ENCODE measurements at places on chromosomes 16 and 17.
A peak's percentile ranks its signal among the peaks of the same experiment; 100 is the strongest.

GRCh38 chr17:79620207-79621038 lies 9.6 kb upstream of the RBFOX3 start:
- no peak for DNase-seq

- no peak for DNase-seq
These were observed 27.1 kb downstream of the USP10 start for GRCh38 chr16:84726669-84727467.

- no peak for DNase-seq
These were observed 27.8 kb upstream of the C16orf78 start for GRCh38 chr16:49345829-49346228.

GRCh38 chr16:57999971-58000705 lies at the start of gene ZNF319:
ZNF319 (minus strand) TSS chr16:58000672; CDS start chr16:57998265, 2,407 bp downstream.
- no peak for DNase-seq

DNA sequence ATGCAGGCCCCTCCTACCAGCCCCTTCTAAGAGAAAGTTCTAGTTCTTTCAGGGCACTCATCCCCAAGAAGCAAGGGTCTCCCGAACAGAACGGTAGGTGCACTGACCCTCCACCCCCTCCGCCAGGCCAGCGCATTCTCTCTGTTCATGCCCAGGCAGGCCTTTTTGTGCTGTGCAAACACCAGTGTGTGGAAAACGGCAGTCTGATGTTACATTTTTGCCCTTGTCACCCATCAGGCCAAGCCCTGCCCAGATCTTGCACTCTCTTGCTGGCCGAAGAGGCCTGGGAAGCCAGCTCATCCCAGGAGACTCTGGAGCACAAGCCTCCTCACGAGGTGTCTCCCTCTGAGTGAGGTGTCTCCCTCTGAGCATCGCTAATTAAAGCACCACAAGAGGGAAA lies 16.1 kb upstream of the MTSS2 start:
- DNase-seq, result no peak

DNA sequence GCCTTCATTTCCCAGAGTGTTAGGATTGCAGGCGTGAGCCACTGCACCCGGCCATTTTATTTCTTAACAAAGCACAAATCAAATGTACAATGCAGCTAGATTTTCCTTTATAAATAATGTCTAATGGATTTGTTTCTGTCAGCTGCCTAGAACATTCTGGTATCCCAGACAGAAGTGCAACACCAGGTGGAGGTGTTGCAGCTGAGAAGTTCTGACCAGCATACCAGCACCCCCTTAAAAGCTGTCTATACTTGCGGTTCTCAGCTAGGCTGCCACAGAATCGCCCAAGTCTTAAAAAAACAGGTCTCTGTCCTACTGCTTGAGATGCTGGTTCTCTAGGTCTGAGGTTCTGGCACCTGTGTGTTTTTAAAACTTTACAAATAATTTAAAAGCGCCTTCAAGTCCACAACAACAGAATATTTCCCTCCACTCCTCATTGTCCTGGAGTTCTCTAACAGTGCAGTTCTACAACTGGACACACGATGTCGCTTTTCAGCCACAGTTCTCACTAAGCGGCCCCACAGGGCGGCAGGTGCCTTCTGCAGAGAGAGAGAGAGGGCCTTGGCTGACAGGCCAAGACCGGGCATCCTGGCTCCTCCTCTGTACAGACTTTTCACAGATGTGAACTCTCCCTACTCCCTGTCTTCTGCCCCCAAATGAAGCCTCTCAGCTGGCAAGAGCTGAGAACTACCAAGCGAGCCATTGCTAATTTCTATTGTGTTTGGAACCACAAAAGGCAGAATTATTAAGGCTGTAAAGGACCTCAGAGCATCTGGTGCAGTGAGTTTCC lies 32.6 kb upstream of the MEOX1 start:
- peak; percentile 89 for DNase-seq

GRCh38 chr16:28003923-28004322 lies 59.6 kb downstream of the GSG1L start:
- no peak for DNase-seq

DNA sequence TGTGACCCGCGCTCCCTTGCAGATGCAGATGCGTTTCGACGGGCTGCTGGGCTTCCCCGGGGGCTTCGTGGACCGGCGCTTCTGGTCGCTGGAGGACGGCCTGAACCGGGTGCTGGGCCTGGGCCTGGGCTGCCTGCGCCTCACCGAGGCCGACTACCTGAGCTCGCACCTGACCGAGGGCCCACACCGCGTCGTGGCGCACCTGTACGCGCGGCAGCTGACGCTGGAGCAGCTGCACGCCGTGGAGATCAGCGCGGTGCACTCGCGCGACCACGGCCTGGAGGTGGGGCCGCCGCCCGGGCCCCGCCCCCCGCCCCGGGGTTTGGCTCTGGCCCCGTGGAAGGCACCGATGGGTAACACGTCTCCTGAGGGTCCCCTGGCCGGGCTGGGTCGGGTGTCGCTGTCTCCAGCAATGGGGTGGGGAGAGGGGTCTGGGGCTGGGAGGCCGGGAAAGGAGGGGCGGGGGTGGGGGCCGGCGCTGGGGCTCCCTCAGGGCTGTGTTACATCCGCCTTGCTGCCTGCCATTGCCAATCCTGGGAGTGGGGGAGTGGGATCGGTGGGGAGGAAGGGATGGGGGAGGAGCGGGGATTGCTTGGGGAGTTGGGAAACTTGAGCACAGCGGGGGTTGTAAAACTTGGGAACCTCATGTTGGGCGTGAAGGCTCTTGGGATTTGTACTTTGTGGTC lies 737 bp downstream of the NUDT16L1 start:
- no peak for DNase-seq

DNA sequence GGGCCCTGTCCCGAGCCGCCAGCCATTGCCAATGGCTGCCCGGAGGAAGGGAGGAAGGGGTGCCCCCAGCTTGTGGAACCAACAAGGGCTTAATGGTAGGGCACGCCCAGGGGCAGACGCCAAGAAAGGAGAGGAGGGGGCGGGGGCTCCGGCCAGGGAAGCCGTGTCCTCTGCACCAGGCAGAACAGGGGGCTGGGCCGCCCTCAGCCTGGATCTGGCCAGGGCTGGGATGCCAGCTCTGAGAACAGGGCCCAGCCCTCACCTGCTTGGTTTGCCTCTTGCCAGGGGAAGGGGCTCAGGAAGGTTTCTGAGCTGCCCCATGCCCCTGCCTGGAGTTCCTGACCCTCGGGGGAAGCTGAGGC lies 35.8 kb upstream of the SLC38A10 start:
- no peak for DNase-seq

GRCh38 chr17:28598389-28598788 lies 436 bp downstream of the SPAG5 start:
- no peak for DNase-seq

GRCh38 chr16:4733211-4733742 lies 794 bp downstream of the ANKS3 start:
- no peak for DNase-seq

- DNase-seq, result no peak
These were observed 5.4 kb upstream of the CRYBA1 start for GRCh38 chr17:29240968-29241963.

DNA sequence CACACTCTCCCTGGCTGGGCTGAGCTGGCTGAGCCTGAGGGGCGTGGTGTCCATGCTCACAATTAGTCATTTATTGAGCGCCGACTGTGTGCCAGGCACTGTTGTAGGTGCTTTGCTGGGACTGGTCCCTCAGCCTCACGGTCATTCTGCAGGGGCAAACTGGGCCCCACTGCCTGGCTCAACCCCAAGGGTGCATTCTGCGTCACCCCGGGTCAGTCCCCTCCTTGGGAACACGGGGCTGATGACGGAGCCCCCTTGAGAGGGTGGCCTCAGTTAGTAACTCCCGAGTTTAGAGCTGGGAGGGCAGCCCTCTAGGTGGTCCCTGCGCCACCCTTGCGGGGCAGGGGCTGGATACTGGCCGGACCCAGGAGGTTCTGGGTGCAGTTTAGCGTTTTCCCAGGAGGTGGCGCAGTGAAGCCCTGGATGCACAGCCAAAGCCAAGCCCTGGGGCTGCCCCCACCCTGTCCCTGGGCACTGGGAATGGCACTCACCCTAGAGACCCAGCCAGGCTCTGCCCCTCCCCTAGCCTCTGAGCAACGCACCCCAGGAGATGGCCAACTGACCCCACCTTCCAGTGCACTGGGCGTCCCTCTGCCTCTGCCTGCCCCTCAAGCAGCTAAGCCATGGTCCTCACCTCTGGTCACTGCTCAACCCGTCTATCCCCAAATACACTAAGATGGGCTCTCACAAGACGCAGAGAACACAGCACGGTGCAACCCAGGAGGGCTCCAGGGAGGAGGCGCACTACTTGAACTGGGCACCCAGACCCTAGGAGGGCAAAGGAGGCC lies 243.2 kb upstream of the GSE1 start:
- DNase-seq, result peak; percentile 57

DNA sequence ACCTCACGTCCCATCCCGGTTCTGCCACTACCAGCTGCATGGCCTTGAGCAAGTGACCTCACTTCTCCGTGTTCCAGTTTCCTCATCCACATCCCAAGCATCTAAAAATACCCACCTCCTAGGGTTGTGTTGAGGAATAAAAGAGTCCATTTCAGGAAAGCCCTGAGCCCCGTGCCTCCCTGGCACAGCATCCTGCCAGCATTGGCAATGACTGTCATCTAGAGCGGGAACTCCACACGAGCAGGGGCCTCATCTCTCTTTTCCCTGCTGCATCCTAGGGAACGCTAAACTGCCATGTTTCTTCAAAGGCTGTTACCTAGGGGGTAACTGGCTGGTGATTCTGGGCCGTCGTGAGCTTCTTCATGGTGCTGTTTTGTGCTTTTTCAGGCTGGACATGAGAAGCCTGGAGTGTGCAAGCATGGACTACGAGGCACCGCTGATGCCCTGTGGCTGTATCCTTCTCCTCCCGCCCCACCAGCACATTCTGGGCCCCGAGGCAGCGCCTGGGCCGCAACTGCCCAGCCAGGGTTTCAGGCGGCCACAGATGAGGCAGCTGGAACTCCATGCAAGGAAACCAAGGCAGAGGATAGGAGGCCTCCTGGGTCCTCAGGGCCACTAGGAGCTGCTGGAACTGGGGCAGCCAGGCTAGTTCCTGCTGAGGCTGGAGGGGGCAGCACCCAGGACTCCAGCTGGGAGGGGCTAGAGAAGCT lies 221.4 kb downstream of the KATNIP start:
- DNase-seq, result no peak

GRCh38 chr16:53486230-53486629 lies 16.8 kb downstream of the AKTIP start:
- no peak for DNase-seq

- no peak for DNase-seq
These were observed 2.5 kb upstream of the HP start for GRCh38 chr16:72051818-72052217.

GRCh38 chr16:1981398-1981836 lies at the start of gene NOXO1:
NOXO1 (minus strand) TSS chr16:1981469; CDS start chr16:1981179, 290 bp downstream.
- no peak for DNase-seq

- DNase-seq, result peak; percentile 53
These were observed 800 bp upstream of the NME4 start for GRCh38 chr16:396199-396598.

DNA sequence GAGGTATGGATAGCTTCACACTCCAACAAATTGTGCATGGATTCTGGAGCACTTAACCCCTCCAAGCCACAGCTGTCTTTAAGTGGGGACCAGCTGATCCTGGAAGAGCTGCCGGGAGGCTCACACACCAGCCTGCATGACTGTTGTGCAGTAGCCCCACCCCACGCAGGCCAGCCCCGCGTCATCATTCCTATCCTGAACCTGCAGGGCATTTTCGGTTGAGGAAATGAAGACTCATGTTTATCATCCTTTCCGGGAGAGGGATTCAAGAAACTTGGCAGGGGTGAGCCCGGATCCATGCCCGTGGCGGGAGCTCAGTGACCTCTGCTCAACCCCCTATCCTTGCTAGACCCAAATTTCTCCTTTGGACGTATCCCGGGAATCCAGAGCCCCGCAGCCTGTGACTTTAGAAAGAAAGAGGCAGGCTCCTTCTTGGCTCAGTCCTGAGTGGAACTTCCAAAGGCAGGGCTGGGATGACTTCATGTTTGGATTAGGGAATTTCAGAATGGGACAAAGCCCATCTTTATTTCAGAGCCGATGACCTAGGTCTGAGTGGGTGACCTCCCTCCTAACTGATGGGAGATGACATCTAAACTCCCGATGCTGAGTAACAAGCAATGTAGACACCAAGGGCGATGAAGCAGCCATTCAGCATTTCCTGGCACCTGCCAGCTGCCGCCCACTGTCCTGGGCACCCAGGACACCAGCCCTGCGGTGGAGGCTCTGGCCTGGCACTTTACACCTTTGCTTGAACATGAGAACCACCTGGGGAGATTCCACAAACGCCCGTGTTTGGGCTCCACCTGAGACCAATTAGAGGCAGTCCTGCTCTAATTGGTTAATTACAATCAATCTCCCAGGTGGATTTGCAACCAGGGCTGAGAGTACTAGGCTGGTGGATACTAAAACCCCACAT lies 43.3 kb upstream of the CMIP start:
- no peak for DNase-seq

DNA sequence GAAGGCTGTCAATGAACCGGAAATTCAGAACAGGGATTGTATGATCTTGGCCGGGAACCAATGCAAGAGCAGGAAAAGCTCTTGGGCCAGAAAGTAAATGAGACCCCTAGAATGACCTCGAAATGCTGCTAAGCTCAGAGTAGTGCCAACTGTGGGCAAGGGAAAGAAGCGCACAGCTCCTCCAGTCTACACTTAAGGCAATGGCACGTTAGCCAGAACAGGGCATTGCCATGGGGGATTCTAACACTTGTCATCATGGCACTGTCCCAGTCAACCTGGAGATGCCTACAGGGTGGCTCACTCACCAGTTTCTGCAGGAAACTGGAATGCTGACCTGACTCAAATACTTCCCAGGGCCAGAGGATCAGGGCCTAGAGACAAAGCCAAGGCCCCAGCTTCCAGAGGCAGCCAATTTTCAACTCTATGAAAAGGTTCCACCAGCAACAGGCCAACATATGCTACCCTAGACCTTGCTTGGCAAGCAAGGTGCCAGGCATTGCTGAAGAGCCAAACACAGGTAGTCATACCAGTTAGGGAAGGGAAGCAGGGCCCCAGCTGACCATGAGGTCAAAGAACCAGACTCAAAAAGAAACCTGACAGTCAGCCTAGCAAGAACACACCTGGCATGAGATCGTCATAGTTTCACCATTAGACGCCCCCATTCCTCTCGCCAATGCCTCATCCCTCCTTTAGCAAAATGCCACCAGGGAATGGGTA lies 34.9 kb downstream of the ARHGAP17 start:
- DNase-seq, result no peak

DNA sequence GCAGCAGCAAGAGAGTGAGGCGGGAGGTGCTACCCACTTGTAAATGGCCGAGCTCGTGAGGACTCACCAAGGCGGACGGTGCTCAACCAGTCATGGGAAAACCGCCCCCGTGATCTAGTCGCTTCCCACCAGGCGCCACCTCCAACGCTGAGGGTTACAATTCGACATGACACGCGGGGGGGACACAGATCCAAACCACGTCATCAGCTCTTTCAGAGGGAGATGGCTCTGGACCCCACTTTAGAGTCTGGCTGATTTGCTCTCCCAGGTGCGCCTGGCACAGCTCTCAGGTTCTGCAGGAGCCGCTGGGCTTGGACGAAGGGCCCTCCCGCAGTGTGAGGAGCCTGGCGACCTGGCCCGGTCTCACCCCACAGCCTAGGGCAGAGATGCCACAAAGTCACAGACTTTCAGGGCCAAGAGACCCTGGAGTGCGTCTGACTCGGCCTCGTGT lies 21.1 kb upstream of the DOC2B start:
- no peak for DNase-seq
